ENCODE measurements at places on chromosomes 4 and X. TPM values are rescaled to one million over a fixed set of nuclear protein-coding genes. Genes with fewer than 3 reads are reported as not detected.

The CSAG2 gene
- not detected for polyA plus RNA-seq

- DNase-seq, result no peak
Observed at GRCh38 chrX:119492463-119492862, 24.2 kb downstream of the SLC25A5 start.

The SLC9B1 gene
- 1.4 TPM for polyA plus RNA-seq

DNA sequence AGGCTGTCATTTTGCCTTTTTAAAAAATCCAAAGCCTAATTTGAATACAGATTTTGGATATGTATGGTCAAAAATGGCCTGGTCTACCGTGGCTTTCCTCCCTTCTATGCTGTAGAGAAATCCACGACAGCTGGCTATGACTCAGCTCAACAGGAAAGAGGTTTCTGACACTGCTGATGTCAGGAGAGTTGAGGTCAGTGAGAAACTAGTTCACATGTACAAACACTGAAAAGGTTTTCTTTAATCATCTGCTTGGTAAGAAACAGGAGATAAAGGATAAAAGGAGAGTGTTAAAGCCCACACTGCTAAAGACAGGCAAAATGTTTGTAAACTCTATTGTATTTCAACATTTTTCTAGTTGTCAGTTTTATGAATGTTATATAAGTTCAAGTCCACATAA lies 113.9 kb downstream of the NYX start:
- peak; percentile 41 for DNase-seq

All from muscle of back (tissue), 13 donors.